Stimulated activated naive CD4-positive, alpha-beta T cell (primary cell): ENCODE measurements at places on chromosomes 11 and 22.

GRCh38 chr11:62137276-62137861, 13.6 kb downstream of the INCENP start:
- no peak for DNase-seq

GRCh38 chr22:29218758-29219408, 13.2 kb downstream of the EMID1 start:
- DNase-seq, result no peak

GRCh38 chr11:534396-535209, 773 bp downstream of the HRAS start:
- DNase-seq, result no peak

DNA sequence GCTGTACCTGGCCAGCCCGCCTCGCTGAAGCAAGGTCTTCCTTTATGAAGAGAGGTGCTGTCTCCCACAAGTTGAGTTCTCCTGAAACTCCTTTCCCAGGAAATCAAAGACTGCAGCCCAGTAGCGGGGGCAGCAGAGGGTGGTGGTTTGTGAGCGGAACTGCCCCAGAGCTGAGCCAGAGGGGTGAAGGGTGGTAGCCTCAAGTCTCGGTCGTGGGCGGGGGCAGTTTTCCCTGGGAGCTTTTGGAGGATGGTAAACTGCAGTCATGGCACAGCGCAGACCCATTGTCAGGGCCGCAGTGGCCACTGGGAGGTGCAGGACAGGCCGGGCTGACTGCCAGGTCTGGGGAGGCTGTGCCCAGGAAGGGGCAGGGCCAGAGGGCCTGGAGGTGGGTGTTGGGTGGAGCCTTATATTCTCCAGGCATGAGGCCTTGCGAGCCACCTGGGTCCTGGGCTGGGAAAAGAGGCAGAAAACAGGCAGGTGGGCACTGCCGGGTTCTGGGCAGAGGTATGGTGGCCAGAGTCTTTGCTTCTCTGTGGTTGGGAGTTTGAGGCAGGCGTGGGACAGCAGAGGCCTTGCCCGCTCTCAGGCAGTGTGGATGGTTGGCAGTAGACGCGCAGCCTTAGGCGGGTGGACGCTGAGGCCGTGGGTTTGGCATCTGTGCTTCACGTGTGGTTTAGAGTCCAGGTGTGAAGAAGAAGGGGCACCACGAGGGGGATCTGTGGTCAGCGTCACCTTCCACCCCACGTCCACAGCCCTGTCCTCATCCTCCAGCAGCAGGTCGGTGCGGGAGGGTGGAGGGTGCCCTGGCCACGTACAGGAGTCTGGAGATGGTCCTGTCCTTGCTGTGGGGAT, 1176.4 kb downstream of the BRD1 start:
- no peak for DNase-seq
